HCT116 (cell line): ENCODE measurements at places on chromosomes 3 and 15. TPM values are rescaled to one million over a fixed set of nuclear protein-coding genes. Genes with fewer than 3 reads are reported as not detected.

DNA sequence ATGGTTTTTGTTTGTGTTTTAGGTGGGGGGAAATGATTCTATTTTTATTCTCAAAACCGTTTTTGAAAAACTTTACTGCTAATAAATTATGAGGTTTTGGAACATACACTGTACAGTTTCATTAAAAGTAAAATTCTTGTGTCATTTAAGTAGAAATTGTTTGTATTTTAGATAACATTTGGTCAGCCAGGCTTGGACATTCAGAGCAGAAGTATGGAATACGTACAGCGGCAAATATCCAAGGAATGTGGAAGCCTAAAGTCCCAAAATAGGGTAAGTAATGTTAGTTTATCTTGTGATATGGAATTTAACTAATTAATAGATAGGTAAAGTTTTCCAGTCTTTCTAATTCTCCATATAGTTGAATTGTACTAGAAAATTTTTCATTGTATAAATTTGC lies 96.6 kb downstream of the SPRED1 start:
- no peak for DNase-seq

DNA sequence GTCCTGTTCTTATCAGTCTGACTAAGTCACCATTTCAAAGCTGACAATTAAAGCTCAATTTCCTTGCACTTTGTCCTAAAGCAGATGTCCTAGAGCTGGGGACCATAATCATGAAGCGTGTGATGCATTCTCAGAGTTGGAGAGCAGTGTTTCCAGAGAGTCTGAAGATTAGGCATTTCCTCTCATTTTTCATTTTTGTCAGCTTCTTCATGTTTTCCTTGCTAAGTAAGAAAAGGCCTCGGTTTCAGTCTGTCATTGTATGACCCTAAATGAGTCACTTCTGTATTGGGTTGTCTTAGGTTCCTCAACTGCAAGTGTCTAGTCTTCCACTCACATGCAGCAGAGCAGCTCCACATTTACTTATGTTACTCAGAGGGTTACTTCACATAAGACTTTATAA lies 257.2 kb upstream of the TPRG1 start:
- no peak for DNase-seq

- no peak for DNase-seq
Observed at GRCh38 chr3:149626671-149627070, 31.2 kb downstream of the WWTR1 start.

- DNase-seq, result no peak
Observed at GRCh38 chr15:76636059-76636458, 269.1 kb downstream of the SCAPER start.

DNA sequence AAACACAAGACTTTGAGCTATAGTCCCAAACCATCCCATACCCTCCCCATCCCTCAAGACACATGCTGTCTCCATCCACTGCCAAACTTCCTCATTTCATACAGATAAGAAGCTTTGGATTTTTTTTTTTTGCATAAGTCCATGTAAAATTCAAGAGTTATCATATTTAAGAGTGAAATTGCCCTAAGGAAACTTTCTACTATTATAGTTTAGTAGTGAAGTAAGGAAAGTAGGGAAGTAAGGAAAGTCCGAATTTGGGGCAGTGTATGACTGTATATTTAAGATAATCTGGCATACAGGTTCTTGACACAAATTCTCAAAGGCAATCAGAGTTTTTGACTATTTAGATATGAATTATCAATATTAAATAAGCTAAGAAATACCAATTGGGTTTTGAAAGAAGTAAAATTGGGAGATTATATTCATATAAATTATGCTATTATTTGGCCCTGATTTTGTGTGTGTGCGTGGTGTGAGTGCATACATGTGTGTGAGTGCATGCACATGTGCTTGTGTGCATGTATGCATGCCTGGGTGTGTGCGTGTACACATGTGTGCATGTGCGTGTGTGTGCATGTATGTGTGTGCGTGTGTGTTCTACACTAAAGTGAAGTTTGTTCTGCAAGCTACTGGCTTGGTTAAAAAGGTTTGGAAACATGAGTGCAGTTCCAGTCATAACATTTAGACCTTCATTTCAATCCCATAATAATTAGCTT lies 83.6 kb upstream of the MBNL1 start:
- no peak for DNase-seq

- peak; percentile 33 for DNase-seq
Observed at GRCh38 chr3:58237238-58237940, at the start of gene ABHD6. ABHD6 (plus strand) TSS chr3:58237792; CDS start chr3:58256587, 18,795 bp downstream.

GRCh38 chr15:85324202-85324601 lies 56.2 kb upstream of the AKAP13 start:
- DNase-seq, result no peak

FBXO40 gene
- total RNA-seq, result not detected

TP53BP1 gene
- 54.1 TPM for total RNA-seq

ADAMTSL3 gene
- 0.05 TPM for total RNA-seq

RGMA gene
- total RNA-seq, result 5.5 TPM

SCG3 gene
- not detected for total RNA-seq

DNAJA4 gene
- total RNA-seq, result 66.6 TPM

CCDC54 gene
- total RNA-seq, result not detected
